GM18507 (cell line): ENCODE measurements at places on chromosomes 2 and 18.

GRCh38 chr2:26772064-26773001, 8.2 kb downstream of the SLC35F6 start:
- DNase-seq = no peak

DNA sequence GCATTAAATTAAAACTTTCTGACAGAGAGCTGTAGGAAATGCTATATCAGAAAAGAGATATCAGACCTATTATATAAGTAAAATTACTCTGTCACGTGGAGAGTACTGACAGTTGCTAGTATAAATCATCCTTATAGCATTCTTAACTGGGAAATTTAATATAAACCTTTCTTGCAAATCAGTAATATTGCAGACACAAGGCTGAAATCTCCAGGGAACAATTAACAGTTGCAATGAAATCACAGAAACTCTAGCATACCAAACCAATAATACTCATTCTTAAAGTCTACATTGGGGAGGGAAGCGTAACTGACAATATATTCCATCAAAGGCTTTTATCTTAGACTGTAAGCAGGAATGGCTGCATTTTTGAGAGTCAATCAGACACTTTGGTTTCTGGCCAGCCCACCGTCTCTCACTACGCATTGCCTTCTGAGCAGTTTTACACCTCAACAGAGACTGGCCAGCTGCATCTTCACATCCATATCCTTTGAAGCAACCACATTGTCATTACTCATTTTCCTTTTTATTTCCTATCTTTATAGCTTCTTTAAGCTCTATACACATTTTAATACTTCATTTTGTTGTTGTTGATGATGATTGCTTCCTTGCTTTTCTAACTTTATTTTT, 536.0 kb upstream of the CDH2 start:
- no peak for DNase-seq

DNA sequence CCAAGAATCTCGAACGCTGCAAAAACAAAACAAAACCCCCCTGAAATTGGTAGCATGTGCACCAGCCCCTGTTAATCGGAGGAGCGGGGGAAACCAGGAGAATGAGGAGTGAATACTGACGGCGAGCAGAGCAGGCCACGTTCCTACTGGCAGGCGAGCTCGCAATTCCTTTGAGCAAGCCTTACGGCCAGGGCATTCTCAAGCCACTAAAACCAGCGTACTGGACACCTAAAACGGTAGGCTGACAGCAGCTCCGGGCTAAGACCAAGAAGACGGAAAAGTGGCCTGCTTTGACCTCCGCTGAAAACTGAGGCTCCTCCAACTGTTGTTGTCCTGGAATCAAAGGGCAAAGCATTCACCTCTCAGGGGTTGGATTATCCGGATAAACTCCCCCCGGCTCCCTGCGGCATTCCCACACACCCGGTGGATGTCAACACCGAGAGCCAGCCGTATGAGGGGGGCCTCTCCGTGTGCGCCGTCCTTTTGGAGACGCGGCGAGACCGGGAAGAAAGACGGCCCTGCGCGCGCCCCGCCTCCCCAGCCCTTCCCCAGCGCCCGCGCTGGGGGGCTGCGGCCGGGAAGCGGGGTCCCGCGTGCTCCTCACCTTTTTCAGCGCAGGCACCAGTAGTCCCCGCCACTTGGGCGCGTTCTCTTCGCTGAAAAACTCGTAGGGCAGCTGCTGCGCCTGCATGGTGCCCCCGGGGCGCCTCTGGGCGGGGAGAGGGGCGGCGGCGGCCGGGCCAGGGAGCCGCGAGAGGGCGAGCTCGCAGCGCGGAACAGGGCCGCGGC, 925 bp downstream of the SOS1 start:
- DNase-seq = no peak

- no peak for DNase-seq
These were observed 74.8 kb downstream of the TXNL1 start for GRCh38 chr18:56563568-56563967.

DNA sequence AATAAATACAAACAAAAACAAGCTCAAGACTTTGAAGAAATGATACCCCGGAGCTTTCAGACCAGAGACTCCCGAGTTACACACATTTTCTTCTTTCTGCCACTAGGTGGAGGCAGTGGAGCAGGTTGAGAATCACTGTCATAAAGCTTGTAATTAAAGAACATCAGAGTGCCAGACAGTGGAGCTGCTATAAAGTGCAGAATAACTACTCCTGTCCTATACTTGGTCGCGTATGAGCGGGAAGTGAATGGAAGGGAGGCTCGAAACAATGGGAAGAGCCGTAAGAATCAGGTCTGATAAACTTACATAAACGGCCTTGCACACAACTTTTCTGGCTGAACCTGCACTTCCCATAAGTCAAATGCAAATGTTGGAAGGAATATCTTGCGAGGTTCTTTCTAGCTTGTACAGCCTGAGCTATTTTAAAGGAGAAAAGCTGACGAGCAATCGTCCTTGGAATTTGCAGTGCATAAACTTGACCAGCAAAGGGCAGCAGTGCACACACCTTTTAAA, 189.0 kb downstream of the RPIA start:
- no peak for DNase-seq

DNA sequence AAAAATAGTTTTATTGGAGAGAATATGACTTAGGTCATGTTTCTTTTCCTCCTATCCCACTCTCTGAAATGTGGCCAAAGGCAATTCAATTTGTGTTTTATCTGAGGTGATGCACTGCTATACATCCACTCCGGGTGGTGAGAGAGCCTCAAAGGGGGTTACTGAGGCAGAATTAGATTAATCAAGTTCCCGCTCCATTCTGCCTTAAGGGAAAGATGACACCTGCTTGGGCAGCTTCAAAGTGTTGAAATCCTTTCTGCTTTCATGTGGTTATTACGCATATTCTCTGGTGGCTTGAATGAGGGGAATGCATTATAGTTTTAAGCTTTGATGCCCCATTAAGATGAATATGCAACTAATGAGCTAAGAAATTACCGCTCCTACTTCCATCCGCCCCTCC, 213.0 kb upstream of the TMEFF2 start:
- no peak for DNase-seq

GRCh38 chr2:1987379-1987778, 243.1 kb upstream of the PXDN start:
- DNase-seq = no peak

GRCh38 chr2:144438801-144439631, 80.9 kb downstream of the ZEB2 start:
- no peak for DNase-seq

DNA sequence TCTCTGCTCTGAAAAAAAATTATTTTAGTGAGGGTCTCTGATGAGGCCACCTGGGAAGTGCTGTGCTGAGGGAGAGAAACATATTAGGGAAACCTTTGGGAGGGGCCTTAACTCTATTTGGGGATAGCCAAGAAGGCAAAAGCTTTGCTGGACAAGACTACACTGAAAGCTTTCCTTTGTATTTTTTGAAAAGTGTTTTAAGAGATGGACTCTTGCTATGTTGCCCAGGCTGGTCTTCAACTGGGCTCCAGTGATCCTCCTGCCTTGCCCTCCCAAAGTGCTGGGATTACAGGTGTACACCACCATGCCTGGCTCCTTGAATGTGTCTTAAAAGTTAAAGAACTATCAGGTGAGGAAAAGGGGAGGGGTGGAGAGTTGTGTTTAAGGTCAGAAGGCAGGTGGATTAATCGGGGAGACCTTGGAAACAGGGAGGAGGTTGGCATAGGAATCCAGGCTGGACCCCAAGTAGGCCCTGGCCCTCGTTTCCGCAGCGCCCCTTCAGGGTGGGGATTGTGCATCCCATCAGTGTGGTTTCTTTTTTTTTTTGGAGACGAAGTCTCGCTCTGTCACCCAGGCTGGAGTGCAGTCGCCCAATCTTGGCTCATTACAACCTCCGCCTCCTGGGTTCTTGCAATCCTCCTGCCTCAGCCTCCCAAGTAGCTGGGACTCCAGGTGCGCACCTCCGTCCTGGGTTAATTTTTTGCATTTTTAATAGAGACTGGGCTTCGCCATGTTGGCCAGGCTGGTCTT, 92.1 kb downstream of the MYCN start:
- DNase-seq = no peak

GRCh38 chr2:35976611-35977010, 379.0 kb upstream of the CRIM1 start:
- no peak for DNase-seq

- no peak for DNase-seq
These were observed 67.6 kb upstream of the RBBP8 start for GRCh38 chr18:22865354-22866116.

GRCh38 chr2:19426941-19427340, 68.5 kb upstream of the OSR1 start:
- DNase-seq = no peak

DNA sequence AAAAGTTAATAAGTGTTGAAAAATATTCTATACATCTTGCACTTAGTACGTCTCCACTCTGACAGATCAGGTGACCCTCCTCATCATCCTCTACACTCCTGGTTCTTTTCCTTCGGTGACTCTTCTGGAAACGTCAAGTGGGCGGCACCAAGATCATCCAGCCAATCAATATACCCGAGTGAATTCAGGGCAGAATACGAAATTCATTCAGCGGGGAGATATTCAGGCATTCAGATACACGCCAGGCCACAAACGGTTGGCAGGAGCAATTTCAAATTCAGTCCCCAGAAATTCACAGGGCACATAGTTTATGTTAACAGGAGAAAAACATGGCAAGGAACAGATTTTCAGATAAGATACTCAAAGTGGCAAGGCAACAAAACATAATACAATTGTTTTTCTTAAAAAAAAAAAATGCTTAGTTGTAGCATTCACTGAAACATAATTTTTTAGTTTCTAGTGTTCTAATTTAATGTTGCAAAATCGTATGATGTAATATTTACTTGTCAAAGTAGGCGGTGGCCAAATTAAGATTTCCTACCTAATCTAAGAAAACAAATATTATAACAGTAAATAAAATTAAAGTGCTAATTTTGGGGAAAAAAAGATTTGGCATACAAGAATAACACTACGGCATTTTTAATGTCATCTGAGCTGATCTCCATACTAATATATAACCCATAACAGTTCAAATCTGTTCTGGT, 4.2 kb downstream of the CLK1 start:
- DNase-seq = no peak

GRCh38 chr2:71608034-71608433, 154.7 kb downstream of the DYSF start:
- DNase-seq = no peak

DNA sequence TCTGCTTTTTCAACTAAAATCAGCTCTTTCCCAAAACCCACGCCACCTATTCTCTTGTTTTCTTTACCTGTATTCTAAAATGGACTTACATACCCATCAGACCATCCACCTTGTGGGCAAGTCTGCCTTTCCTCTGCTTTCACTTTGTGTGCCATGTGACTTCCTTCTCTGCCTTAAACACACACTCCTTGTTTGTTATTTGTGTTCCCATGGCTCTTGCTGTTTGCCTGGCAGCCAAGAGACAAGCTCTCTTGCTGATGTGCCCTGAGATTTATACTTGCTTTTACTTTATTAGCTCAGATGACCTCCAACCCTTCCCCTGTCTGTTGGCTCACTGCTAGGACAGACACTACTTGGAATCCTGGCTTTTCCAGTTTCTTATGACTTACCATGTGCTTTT, 309.7 kb upstream of the LRRTM4 start:
- DNase-seq = no peak

GRCh38 chr2:61645911-61646310, 107.8 kb upstream of the XPO1 start:
- no peak for DNase-seq

GRCh38 chr2:21020668-21021288, 23.1 kb downstream of the APOB start:
- no peak for DNase-seq

GRCh38 chr2:168322325-168323007, 75.1 kb upstream of the STK39 start:
- DNase-seq = no peak

- no peak for DNase-seq
These were observed 119.1 kb downstream of the AQP4 start for GRCh38 chr18:26746398-26746797.

- no peak for DNase-seq
These were observed 20.5 kb upstream of the RPL37A start for GRCh38 chr2:216478151-216478550.

DNA sequence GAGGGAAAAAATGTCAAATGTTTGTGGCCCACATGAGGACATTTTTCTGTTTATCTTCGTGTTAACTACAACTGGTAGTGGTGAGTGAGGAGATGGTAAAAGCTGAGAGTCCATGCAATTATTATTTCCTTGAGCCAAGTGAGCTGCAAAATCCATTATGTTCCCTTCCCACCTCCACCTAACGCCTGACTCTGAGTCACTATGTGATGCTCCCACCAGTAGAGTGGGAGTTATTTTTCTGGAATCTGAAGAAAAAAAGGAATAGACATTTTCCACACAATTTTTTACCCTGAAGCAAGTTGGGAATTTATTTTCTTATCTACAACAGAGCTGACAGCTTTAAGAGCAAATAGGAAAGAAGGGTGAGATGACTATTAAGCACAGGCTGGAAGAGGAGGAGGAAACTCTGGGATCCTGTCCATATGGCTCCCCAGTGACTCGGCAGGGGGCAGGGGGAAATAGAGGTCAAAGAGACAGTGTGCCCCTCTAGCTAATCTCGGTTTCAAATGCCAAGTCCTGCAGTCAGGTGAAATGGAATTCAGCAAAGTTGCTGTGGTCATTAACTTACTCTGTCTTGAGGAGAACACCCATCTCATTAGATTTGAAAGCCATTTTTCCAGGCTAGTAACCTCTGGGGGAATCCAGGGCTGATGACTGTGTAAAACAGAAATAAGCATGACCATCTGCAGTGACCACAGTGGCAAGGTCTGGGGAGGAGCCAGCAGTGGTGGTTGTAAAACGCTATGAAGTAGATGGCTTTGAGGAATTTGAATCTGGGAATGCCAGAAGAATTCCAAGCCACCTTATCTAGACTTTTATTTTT, 463.9 kb downstream of the STK39 start:
- DNase-seq = no peak

GRCh38 chr2:144935736-144936135, 415.8 kb upstream of the ZEB2 start:
- DNase-seq = no peak

GRCh38 chr2:236016496-236016895, 151.7 kb downstream of the GBX2 start:
- DNase-seq = no peak

DNA sequence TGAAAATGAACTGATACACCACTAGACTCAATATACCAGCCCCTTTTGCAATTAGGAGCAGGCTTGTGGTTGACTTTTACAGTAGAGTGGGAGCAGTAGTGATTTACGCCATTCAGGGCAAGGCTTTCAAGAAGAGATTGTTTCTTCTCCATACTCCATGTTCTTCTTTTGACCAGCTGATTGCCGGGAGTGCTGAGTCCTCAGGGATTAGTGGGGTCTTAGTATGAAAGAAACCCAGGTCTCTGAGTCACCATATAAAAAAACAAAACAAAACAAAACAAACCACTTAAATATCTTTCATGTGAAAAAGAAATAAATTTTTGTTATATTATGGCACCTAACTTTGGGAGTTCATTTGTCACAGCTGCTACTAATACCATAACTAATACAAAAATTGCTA, 465.6 kb upstream of the TRIB2 start:
- no peak for DNase-seq

DNA sequence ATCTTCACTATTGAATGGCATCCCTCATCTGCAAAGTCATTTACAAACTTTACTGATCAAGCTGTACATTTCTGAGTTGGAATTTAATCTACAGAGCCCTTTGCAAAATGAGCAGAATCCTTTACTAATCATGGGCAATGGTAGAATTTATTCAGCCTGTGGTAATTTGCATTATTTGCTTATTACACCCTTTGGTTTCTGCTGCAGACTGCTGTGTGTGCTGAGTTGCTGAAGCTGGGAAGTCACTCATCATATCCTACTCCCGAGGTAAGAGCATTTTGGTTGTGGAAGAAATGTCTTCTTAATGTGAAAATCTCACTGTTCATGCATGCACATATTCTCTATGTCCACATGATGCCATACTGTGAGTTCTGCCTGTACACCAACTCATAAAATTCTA, 357.4 kb upstream of the SLC39A10 start:
- no peak for DNase-seq

- no peak for DNase-seq
These were observed 58.9 kb upstream of the RNU4ATAC start for GRCh38 chr2:121471532-121472469.
